Muscle of arm (tissue), 14 donors: ENCODE measurements at places on chromosomes 5 and 9.

DNA sequence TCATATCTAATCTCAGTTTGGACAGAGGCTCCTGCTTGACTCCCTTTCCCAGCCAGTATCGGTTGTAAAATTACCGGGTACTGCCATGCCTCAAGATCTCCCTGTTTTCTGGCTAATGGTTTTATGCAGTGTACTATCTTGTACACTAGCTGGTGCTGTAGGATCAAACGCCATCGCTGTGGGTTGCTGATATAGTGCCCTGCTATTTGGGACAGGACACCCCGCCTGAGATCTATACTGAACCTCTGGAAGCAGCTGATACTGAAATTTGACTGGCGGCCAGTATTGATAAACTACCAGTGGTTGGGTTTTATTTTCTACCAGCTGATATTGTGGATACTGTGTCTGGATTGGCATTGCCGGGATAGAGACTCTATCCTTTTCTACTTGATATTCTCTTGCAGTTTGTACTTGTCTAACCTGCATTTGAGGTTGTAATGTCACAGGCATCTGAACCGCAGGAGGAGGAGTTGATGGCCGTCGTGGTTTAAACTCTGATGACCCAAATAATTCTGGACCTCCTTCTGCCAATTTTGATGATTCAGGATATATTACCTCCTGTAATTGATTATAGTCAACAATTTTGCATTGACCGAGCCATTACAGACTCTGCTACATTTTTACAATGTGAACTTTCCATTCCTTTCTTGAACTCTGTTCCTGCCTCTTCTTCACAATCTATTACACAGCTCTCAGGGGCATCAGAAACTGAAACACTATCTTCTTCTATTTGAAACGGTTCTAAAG is 112.5 kb upstream of the LARP1 start:
- no peak for DNase-seq

DNA sequence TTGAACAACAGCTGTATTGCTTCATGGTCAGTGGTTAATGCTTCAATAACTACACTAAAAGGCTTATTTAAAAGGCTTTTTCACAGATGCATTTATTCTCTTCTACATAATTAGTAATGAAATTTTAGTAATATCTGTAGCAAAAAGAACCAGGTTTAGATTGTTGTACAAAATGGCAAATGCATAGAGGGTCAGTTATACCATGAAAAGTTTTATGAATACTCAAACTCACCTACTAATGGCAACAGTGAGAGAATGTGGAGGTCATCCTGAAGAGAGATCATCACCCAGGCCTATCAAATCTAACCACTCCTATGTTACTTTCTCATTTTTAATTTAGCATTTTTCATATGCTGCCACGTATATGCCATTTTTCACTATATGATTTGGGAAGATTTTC is 444.3 kb upstream of the CDH9 start:
- no peak for DNase-seq

DNA sequence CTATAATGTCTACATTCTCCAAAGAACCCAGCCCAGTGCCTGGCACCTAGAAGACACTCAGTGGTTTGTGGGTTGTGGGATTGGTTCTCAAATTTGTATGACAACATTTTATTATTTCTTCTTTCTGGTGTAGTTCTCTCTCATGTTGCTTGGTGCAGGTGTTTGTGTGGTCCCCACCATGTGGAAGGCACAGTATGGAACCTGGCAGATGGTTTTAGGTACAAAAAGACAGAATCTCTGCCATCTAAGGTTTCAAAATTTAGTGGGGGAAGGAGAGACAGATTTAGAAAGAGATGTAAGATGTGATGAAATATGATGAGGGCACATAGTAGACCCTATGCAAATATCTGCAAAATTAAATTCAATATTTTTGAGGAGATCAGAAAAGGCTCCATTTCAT is 323.8 kb downstream of the CDK5RAP2 start:
- DNase-seq = no peak

DNA sequence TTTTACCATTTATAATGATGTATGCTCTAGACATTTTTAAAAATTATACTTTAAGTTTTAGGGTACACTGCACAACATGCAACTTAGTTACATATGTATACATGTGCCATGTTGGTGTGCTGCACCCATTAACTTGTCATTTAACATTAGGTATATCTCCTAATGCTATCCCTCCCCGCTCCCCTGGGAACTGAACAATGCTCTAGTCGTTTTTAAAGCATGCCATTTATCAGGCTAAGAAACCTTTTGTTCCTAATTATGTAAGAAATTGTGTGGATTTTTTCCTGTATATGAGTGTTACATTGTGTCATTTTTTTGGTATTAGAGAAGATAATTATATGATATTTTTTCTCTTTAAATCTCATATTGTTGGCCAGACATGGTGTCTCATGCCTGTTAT is 72.8 kb upstream of the SGCD start:
- DNase-seq = no peak

GRCh38 chr9:68522131-68522530 is 18.6 kb downstream of the TMEM252 start:
- DNase-seq = no peak

GRCh38 chr5:125117566-125117965 is 371.1 kb upstream of the ZNF608 start:
- no peak for DNase-seq

- DNase-seq = no peak
Measured at GRCh38 chr9:33117306-33117705, 40.8 kb upstream of the SMU1 start.

DNA sequence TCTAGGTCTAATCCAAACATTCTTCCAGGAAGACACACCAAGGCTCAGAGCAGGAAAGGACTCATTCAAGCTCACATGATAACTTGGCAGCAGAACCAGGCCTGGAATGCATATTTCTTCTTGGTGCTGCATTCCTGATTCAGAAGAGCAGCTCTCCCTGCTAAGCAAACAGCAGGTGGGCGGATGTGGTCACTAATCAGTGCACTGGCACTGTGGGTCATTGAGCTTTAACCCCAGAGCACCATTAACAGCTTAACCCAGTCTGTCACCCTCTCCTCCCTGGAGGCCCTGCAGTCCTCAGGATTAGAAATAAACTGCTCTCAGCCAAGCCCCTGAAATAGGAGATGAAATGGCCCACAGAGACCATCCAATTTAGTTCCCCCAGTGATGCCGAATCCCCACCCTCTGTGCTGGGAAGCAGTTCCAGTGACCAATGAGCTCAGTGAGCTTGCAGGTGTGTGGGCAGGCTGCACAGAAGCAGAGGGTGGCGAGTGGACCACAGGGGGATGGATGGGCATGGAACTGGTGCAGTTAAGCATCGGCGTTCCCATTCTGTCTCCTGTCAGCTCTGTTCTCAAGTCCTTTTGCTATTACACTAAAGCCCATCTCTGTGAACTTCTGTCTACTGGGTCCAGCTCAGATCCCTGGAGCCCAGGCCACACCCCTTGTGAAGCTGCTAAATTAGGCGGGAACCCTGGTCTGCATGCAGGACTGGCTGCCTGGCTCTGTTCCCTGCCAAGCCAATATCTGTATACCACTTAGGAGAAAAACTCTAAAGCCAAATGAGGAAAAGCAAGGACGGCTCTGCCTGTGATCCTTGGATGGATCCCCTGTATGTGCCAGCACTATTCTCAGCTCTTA is 16.6 kb upstream of the MEGF9 start:
- DNase-seq = no peak

DNA sequence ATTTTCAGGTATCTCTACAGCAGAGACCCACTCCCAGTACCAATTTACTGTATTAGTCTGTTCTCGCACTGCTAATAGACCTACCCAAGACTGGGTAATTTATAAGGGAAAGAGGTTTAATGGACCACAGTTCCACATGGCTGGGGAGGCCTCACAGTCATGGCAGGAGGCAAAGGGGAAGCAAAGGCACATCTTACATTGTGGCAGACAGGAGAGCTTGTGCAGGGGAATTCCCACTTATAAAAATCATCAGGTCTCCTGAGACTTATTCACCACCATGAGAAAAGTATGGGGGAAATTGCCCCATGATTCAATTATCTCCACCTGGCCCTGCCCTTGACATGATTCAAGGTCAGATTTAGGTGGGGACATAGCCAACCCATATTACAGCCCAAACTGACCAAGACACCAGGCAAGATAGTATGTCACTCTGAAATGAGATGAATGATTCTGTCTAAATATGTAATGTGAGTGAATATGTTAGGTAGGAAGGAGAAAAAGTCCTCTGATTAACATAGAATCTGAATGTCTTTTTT is 182.5 kb upstream of the CDH12 start:
- no peak for DNase-seq

GRCh38 chr9:86043999-86044398 is 55.4 kb downstream of the GOLM1 start:
- DNase-seq = no peak

DNA sequence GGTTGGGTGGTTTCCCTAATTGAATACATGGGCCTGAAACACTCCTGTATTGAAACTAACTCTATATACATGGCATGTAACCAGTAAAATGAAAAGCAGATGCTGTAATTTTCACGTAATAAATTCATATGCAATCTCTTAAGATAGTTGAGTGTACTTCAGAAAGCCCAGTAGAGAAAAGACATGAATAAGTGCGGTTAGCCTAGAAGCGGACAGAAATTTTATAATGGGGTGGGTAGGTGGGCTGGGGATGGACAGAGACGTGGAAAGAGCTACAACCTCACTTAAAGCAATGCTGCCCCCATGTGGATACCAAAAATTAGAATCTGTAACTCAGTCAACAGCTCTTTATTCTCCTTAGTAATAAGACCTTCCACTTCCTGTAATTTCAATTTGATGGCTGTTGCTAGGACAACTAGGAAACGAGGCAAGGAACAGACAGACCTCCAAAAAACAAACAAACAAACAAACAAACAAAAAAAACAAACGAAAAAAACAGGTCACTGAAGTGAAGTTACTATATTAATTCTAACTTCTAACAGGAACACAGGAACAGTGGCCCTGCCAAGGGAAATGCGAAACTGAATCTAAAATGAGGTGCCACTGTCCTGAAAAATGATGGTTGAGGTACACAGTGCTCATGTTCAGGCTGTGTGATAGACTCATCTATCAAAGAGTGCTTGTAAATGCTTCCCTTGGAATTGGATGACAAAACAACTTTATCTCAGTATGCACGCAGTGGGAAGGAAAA is 103.4 kb upstream of the GNA14 start:
- DNase-seq = peak; percentile 76

- DNase-seq = no peak
Measured at GRCh38 chr5:73808911-73809310, 182.9 kb downstream of the ARHGEF28 start.

- no peak for DNase-seq
Measured at GRCh38 chr5:33462456-33462855, 21.7 kb downstream of the TARS1 start.

DNA sequence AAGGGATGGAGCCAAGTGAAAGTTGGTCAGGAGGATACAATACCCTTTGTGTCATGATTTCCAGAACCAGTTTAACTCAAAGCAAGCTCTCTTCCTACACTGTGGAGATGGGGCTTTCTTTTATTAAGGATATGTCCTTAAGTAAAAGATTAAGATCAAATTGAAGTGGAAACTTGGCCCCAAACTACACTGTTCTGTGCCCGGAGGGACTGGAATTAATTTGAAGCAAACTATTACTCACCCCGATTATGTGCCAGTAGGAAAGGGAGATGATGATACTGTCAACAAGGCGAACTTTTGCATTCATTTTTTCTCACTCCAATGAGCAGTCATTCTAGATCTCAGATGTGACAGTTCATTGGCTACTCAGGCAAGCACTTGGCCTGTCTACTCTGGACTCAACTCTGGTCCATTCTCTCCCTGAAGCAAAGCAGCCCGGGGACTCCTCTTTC is 186.7 kb downstream of the NTRK2 start:
- DNase-seq = peak; percentile 92

GRCh38 chr5:135444360-135444759 is 2.8 kb downstream of the DCANP1 start:
- DNase-seq = no peak

- no peak for DNase-seq
Measured at GRCh38 chr5:111697881-111698757, 58.9 kb downstream of the NREP start.

GRCh38 chr5:149210225-149210624 is 61.4 kb upstream of the AFAP1L1 start:
- DNase-seq = no peak

GRCh38 chr5:35545190-35545589 is 72.5 kb upstream of the SPEF2 start:
- DNase-seq = no peak

GRCh38 chr5:67316695-67317094 is 120.1 kb upstream of the CD180 start:
- no peak for DNase-seq

GRCh38 chr9:114261987-114262386 is 60.9 kb upstream of the ORM1 start:
- no peak for DNase-seq

DNA sequence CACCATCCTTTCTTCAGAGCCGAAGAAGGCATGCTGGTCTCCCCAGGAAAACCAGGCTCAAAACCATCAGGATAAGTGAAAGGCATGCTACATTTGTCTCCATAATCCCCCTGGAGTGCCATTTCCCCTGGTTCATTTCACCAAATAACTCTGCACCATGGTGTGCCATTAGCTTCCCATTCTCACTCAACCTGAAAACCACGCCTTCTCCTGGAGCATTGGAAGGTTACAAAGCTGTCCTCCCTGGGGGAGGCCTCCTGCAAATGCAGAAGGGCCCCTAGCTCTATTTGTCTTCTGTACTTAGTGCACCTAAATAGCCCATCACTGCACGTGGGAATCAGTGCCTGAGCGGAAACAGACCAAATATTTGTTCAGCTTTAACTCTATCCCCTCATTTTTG is 90.2 kb upstream of the ICE1 start:
- DNase-seq = no peak

DNA sequence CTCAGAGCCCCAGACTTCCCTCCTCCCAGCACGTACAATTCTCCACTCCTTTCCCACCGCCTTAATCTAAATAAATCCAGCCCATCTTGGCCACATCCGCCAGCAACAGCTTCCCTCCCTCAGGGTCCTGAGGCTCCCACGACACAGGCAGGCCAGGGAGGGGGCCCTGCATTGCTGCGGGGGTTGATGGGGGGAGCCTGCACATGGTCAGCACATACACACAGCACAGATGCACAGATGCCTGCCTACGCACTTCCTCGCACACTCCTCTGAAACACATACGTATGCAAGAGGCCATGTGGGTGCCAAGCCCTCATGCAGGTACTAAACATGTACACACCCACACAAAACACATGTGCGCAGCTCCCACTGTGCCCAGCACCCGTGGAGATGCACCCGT is 14.8 kb downstream of the PDGFRB start:
- no peak for DNase-seq
